Activated CD4-positive, alpha-beta memory T cell treated with anti-CD3 and anti-CD28 coated beads, Interleukin-2, amount 10 ng/mL, durations not matched to agents 7 days and 5 days (primary cell): ENCODE measurements at places on chromosomes 1 and 21. TPM values are rescaled to one million over a fixed set of nuclear protein-coding genes. Genes with fewer than 3 reads are reported as not detected.

DNA sequence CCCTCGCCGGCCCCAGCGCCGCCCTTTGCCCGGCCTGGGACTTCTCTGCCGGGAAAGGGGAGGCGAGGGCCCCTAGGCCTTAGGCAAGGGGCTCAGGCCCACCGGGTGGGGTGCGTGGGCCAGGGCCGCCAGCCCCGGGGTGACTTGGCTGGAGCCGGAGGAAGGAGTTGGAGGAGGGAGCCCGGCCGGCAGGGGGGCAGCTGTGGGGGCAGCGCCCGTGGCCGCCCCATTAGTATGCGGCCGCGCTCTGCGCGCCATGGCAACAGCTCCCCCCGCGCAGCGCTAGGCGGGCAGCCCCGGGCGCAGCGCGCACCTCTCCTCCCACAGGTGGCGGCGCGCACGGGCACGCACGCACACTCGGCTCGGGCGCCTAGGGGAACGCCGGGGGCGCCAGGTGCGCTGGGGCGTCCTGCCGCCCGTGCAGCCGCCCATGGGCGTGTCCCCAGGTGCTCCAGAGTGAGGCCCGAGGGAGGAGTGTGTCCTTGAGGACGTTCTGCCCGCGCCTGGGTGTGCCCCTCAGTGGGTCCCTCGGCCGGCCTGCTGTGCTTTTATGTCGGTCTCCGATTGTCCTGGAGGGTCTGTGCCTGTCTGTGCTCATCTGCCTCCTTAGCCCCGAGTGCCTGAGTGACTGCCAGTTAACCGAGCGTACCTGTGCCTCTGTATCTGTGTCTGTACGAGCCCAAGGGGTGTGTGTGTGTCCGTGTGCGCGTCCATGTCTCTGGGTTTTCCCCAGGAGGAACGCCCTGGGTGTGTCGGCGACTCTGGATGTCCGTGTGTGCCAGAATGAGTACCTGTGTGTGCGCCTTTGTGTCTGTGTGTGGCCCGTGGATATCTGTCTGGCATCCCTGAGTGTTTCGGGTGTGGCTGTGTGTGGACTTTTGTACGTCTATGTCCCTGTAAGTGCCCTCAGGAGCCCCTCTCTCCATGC, 38.2 kb upstream of the WASF2 start:
- peak; percentile 28 for DNase-seq

GRCh38 chr1:53526451-53527101, 67.4 kb downstream of the DMRTB1 start:
- DNase-seq = no peak

DNA sequence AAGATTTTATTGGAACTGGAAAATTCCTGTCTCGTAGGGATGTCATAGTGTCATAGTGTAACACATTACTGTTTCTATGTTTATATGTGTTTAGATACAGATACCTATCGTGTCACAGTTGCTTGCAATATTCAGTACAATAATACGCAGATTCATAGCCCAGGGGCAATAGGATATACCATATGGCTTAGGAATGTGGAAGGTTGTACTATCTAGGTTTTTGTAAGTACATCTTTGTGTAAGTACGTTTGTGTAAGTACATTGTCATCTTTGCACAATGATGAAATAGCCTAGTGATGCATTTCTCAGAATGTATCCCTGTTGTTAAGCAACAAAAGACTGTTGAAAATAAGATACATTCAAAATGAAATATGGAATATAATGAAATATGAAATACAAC, 68.9 kb downstream of the CAMTA1 start:
- DNase-seq = no peak

GRCh38 chr21:44858791-44859190, 14.7 kb downstream of the PTTG1IP start:
- no peak for DNase-seq

PRAMEF18 gene
- not detected for total RNA-seq

GRCh38 chr1:218739426-218739825, 394.3 kb downstream of the TGFB2 start:
- DNase-seq = no peak

DNA sequence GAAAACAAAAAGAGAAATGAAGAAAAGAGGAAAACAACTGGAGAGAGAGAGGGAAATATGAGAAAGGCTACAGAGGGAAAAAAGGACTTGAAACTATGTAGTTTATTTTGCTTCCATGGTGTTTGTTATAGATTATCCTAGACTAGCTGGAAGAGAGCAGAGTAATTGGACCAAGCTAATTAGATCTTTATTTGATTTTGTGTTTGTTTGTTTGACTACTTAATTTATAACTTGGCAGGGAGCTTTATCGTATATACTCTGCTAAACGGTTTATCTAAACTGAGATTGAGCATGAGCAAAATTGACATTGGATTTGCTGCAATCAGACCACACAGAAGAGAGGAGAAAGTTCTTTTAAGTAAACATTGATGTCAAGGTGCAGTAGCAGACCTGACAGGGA, 443.8 kb upstream of the USP24 start:
- no peak for DNase-seq

CLCNKB gene
- total RNA-seq = not detected

- no peak for DNase-seq
Observed at GRCh38 chr1:46969014-46969619, 27.8 kb upstream of the CYP4A11 start.

DNA sequence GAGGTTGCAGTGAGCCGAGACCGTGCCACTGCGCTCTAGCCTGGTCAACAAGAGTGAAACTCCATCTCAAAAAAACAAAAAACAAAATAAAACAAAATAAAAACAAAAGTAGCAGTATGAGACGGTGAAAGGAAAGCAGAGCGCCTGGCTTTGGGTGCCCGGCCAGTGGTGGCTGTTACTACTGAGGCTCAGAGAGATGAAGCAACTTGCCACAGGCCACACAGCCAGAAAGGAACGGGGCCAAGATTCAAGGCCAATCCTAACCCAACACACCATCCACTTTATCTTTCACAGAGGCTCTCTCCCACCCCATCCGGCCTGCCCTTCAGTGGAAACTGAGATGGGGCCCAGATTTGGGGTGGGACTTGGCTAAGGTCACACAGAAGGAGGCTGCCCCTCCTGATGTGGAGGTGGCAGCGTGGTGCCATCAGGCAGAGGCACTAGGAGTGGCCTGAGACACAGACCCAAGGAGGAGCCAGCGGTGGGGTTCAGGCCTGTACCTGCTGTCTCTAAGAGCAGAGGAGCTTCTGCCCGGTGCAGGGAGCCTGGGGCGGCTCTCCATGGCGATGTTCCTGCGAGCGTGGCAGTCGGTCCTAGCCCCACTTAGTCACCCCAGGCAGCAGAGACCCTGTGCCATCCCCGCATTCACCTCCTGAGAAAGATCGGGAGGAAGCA, 33.2 kb downstream of the LDLRAP1 start:
- DNase-seq = no peak

DNA sequence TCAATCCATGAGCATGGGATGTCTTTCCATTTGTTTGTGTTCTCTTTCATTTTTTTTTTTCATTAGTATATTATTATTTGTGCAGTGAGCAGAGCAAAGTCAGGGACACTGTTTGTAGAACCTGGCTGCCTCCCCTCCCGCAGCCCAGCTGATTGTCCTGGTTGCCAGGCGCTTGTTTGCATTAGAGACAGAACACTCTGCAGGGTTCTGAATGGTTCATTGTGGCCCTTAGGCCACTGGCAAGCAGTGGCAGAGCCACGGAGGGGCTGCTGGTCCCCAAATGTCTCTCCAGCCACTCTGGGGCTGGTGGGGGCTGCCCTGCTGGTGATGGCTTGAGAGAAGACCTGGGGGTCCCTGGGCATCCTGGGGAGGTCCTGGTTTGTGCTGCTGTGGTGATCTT, 29.0 kb downstream of the ETS2 start:
- DNase-seq = no peak

- DNase-seq = no peak
Observed at GRCh38 chr1:240284656-240285414, 193.2 kb downstream of the FMN2 start.

DNA sequence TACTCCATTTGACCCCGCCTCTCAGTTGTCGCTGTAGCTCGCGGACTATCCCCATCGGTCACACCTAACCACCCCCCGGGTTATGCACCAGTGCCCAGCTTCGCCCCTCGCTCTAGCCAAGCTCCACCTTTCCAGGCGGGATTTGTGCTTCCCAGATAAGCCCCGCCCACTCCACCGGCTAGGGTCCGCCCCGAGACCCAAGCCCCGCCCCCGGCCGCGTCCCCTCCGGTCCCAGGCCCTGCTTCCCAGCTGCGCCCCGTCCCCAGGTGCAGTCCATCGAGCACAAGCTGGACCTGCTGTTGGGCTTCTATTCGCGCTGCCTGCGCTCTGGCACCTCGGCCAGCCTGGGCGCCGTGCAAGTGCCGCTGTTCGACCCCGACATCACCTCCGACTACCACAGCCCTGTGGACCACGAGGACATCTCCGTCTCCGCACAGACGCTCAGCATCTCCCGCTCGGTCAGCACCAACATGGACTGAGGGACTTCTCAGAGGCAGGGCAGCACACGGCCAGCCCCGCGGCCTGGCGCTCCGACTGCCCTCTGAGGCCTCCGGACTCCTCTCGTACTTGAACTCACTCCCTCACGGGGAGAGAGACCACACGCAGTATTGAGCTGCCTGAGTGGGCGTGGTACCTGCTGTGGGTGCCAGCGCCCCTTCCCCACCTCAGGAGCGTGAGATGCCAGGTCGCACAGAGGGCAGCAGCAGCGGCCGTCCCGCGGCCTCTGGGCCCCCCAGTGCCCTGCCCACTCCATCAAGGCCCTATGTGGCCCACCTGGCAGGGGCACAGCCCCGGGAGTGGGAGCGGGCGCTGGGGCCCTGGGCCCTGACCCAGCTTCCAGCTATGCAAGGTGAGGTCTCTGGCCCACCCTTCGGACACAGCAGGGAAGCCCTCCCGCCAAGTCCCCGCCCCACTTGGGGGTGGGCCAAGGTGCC, 23.9 kb downstream of the CITED4 start:
- no peak for DNase-seq

DNA sequence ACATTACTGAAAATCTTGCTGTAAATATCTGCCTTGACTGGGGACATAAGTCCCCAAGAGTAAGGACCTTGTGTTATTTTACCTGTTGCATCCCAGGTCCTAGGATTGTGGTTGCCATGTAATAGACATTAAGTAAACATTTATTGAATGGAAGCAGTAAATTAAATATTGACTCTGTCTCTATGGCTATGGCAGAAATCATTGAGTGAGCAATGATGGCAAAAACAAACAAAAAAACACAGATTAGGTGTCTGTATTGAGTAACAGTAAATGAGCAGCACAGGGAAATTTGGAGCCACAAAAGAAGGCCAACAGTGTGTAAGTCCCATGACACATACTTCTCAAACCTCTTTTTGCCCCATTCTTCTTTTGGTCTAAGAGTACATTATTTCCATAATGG, 240.4 kb downstream of the NFIA start:
- no peak for DNase-seq

DNA sequence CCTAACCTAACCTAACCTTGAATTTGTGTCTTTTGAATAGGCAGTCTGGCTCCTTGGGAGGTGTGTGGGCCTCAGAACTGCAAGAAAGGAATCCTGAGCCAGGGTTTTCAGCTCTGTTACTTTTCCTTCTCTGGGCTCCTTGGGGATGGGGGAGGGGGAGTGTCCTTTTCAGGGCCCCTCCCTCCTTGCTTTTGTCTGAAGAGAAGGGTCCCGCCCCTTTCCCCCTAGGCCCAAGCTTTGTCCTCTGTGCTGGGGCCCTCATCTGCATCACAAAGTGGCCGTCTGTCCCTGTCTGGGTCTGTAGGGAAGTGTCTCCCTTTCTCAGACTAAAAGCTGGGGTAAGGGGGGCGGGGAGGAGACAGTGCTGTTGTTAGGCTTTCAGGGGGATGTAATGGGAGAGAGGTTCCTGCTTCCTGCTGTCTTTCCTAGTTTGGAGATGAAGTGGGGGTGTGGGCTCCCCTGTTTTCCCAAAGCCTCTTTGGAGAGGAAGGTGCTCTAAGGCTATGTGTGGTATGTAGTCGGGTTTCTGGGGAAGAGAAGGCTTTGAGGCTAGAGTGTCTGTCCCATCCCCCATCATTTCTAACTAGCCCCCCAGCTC, 3.1 kb downstream of the AGO1 start:
- DNase-seq = no peak

COL24A1 gene
- not detected for total RNA-seq

GRCh38 chr21:29418813-29419212, 120.1 kb downstream of the BACH1 start:
- no peak for DNase-seq

OR2T6 gene
- total RNA-seq = not detected

DNA sequence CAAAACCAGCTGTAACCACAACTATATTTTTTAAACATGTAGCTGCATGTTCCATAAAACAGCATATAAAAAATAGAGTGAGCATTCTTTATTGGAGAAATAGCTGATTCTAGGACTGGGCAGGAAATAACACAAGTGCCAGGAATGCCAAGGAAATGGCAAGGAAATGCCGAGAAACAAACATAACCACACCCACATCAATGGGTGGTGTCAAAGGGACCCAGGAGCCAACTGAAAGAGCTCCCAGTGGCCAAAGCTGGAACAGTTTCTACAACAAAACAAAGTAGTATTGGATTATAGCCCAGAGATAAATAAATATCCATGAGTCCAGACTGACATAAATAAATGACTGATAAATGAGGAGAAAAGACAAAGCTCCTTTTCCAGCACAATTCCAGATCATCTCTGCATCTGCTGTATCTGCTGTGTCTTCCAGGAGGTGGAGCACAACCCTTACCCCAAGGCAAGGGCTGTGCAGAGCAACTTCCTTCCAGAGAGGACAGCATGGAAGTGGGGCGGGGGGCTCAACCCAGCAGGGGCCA, 28.1 kb downstream of the ADARB1 start:
- DNase-seq = no peak

GRCh38 chr1:156458181-156458503, 42.4 kb downstream of the MEF2D start:
- no peak for DNase-seq

PINK1 gene
- 6.6 TPM for total RNA-seq

DNA sequence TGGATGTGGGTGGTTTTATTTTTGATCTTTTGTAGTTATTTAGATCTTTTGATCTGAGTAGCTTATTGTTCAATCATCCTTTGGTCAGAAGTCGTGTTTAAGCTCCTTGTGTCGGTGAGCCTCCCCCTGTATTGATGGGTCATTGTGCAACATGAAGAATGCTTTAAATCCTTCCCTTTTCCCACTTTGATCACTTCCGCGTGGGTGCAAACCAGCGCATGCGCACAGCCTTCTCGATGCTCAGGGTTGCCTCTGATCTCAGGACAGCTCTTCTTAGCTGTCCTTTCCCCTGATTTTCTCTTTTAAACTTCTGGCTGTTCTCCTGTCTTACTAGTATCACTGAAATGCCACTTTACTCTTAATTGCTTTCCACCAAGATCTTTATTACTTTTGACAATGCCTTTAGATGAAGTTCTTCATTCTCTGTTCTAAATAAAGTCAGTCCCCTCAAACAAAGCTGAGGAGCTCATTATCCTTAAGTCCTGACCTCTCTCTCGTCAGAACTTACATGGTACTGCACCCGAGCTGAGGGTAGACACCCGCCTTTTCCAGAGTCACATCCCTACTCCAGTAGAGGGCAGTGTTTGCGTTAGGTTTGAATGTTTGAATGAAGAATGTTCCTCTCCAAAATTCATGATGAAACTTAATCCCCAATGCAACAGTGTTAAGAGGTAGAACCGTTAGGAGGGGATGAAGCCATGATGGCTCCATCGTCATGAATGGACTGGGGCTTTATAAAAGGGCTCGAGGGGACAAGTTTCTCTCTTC, 547.9 kb upstream of the TMPRSS15 start:
- DNase-seq = no peak

GRCh38 chr1:57831624-57832023, 407.8 kb upstream of the DAB1 start:
- no peak for DNase-seq

- peak; percentile 51 for DNase-seq
Observed at GRCh38 chr21:34073749-34074282, 438 bp downstream of the MRPS6 start.

GRCh38 chr1:246698466-246699094, 25.6 kb upstream of the SCCPDH start:
- DNase-seq = no peak

MANEAL gene
- 1.7 TPM for total RNA-seq
